ENCODE measurements at places on chromosomes 6 and 20.

DNA sequence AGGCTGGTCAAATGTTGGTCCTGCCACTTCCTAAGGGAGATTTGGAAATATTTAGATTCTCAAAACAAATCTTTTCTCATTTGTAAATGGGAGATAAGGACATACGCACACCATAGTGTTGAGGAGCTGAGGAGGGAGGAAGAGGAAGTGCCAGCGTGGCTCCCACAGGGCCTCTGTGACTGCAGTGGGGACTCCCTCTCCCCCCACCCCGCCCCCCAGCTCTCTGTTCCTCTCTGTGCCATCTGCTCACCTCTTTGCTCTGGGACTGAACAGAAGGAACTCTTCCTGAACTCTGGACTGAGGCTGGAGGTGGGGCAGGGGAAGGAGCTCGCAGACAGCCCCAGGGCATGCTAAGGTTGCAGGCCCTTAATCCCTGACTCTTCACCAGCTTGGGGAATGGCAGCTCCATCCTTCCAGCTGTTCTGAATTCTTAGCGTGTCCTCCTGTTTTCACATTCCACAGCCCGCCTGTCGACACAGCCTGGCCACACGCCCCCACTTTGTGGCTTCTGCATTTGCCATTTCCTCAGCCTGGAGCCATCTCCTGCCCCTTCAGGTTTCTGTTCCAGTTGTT, 11.4 kb downstream of the DDX27 start:
- DNase-seq, result peak; percentile 32

GRCh38 chr6:11363881-11364576, 131.6 kb upstream of the NEDD9 start:
- DNase-seq, result no peak

GRCh38 chr6:63599243-63599642, 27.0 kb downstream of the LOC128125822 start:
- DNase-seq, result no peak

- peak; percentile 34 for DNase-seq
Measured at GRCh38 chr6:26284537-26285142, 80.4 kb upstream of the BTN3A2 start.

- no peak for DNase-seq
Measured at GRCh38 chr6:105774247-105774646, 311.9 kb upstream of the PRDM1 start.

- DNase-seq, result no peak
Measured at GRCh38 chr6:76420094-76420493, 347.6 kb upstream of the IMPG1 start.

- DNase-seq, result no peak
Measured at GRCh38 chr6:87146363-87146762, 9.0 kb upstream of the ZNF292 start.

- DNase-seq, result no peak
Measured at GRCh38 chr20:8720089-8720488, 348.8 kb upstream of the PLCB4 start.

GRCh38 chr6:53299331-53300005, 49.3 kb downstream of the ELOVL5 start:
- no peak for DNase-seq

Data from body of pancreas (tissue), 4 donors.